CD4-positive, alpha-beta T cell treated with Interleukin-6 for 4 hours (primary cell): ENCODE measurements at places on chromosomes 5 and 9.
A peak's percentile ranks its signal among the peaks of the same experiment; 100 is the strongest.

- DNase-seq: no peak
Observed at GRCh38 chr9:26502311-26502710, 390.3 kb downstream of the CAAP1 start.

DNA sequence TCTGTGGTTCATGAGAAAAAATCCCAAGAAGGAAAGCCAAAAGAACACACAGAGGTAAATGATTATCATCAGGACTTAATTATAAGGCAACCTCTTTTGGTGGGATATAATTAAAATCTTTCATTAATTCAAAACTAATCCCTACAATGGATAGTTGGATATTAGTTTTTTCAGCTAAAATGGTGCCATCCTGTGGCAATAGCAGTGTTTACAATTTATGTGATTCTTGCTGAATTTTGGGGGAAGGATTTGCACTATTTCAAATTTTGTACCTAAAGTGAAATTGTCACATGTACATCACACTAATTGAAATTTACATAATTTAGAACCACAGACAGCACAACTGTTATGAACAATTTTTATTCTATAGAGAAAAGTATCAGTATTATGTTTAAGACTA lies 67.0 kb downstream of the CAST start:
- DNase-seq: no peak

DNA sequence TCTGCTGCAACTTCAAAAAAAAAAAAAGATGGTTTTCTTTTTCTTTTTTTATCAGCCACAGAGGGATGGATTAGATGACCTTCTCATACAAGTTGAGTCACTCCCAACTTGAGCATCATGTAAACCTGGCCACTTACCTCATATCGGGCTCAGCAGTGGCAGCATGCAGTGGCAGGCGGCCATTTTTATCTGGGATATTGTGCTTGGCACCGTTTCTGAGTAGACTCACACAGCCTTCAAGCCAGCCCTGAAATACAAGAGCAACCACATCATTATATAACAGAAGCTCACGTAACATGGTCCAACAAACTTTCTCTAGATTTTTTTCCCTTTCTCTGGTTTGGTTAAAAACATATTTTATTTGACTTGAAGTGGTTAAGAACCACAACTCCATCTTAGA lies 62.6 kb downstream of the ANKRD55 start:
- no peak for DNase-seq

GRCh38 chr9:83245979-83246659 lies 183.2 kb upstream of the RASEF start:
- DNase-seq: no peak

DNA sequence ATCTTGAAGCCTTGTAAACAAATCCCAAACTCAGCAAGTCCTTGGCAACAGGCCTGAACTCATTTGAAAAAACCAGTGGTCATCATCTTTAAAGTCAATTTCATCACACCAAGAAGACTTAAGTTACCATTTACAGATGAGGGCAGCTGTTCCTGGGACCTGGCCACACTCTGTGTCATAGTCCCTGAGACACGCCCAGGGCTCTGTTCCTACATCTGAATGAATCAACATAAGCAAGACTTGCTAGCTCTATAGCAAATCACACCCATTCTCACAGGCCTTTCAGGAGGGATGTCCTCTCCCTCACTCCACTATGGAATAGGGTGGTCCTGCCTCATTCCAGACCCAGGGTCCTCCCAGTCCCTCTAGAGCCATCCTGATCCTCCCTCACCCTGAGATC lies 142.8 kb downstream of the NSG2 start:
- no peak for DNase-seq

- no peak for DNase-seq
Observed at GRCh38 chr5:179869641-179870402, 11.2 kb upstream of the MRNIP start.

GRCh38 chr5:9474219-9475002 lies 71.5 kb downstream of the SEMA5A start:
- DNase-seq: no peak

DNA sequence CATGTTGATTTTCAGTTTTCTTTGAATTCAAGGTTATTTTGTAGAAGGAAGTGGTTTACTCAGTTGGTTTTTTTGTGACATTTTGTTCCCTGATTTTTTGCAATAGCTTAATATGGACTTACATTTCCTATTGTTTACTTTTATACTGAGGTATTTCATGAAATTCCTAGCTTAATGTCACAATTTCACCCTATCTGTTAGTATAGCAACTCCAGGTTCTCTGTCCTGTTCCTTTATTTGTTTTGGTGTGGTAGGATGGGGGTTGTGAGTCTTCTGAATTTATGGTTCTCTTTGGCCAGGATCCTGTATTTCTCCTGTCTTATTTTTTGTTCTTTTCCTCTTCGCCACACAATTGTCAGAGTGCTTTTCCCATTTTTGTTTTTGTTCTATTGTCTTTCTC lies 523.4 kb upstream of the ARRDC3 start:
- no peak for DNase-seq

DNA sequence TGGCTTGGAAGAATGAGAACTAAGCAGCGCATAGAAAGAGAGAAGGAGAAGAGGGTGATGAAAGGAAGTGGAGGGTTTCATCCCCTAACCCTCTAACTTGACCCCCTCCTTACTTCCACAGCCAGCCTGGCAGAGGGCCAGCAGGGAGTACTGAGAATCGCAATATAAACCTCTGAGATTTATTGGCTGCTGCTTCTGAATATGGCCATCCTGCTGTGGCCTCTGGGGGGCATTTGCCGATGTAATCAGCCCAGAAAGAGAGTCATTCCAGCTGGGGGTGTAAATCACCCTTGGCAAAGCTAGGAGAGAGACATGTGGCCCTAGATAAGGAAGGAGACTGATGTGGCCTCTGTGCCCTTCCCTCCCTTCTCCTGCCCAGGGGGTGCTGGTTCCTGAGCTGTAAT lies 960 bp upstream of the GFRA3 start:
- DNase-seq: no peak

DNA sequence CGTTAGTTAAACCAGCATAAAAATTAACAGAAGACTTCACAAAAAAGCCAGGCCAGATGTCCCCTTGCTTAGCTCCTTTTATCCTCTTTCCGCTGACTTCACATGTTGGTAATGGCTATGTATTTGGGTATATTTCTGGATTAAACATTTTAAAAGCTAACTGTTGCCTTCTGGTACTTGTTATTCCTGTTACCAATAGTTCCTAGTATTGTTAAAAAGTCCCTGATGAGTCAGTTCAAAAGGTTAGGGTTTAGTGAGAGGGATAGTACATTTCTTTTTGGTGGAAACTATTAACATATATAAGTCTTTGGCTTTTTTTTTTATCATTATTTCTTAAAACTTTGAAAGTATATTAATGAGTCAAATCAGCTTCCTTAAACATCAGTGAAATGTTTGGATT lies 103.2 kb upstream of the ELL2 start:
- no peak for DNase-seq

DNA sequence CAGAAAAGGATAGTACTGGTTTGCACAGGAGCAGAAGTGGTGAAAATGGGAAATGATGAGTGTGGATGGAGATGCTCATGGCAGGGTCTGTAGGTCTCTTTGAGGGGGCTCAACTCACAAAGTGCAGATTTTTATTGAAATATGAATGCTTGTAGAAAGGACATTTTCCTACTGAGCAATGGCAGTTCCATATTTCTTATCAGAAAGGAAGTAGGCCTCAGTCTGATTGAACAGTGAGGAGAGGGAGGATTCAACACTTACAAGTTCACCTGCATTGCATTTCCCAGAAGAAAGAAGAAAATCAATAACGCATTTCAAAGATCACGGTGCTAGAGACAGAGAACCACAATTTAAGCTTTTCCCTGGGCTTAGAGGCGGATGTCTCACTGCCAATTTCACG lies 49.2 kb downstream of the ANXA2R start:
- DNase-seq: no peak

GRCh38 chr5:171861381-171861780 lies 75.8 kb downstream of the SMIM23 start:
- no peak for DNase-seq

- DNase-seq: peak; percentile 71
Observed at GRCh38 chr5:69414885-69415583, at the start of gene MARVELD2. TSS of gene MARVELD2 (plus strand) at chr5:69415116. CDS start at chr5:69419386, 4,270 bp downstream.

DNA sequence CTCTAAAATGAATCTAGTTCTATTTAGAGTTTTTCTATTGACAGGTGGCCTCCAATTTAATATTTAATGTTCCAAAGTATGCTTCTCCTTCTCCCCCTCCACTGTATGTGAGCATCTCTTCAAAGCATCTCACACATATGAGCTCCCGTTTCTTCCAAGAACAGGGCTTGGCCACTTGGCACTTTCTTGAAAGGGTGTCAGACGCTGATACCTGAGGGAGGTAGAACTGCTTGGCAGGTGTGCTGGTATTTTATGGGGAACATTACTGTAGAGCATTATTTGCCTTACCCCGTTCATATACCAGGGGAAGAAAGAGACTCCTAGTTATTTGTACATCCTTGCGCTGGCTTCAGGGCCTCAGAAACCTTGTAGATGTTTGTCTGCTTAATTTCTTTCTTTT lies 1.9 kb downstream of the RCL1 start:
- no peak for DNase-seq

DNA sequence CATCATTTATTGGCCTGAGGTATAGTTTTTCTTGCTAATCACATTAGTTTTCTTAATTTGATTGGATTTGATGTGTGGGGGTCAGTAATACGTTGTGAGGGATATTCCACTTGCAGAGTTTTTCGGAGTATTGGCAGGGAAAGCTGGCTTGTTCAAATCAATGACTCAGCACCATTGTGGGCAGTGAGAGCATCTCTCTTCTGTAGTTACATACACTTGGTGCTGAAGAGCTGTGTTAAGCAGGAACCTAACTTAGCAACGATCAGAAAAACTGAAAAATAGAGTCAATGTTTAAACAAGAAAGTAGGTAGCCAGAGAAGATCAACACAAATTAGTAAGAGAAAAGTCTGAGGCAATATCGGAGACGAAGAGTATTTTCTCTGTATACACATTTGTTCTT lies 344.6 kb upstream of the EDIL3 start:
- DNase-seq: no peak

DNA sequence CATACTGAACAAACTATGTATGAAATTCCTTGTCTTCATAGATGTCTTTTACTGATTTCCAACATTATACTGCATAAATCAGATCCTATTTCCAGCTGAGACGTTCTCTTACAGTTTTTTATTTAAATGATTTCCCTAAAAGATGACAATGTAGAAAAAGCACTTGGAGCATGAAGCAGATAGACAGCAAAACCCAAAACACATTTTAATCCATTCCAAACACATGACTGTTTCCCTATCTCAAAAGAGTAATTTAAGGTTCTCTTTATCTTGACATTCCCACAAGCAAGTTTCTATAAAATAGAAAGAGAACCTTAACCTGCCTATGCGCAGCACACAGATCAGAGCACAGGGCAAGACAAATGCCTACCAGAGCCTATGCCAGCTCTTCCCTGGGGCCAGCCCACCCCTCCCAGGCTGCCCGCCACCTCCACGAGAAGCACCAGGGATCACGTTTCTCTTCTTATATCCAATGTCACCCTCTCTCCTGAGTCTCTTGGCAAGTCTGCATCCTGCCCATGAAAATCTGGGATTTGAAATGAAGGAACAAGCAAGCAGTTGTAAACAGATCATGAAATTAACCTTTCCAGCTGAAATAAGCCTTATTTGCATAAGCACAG lies 52.4 kb downstream of the RETREG1 start:
- no peak for DNase-seq

DNA sequence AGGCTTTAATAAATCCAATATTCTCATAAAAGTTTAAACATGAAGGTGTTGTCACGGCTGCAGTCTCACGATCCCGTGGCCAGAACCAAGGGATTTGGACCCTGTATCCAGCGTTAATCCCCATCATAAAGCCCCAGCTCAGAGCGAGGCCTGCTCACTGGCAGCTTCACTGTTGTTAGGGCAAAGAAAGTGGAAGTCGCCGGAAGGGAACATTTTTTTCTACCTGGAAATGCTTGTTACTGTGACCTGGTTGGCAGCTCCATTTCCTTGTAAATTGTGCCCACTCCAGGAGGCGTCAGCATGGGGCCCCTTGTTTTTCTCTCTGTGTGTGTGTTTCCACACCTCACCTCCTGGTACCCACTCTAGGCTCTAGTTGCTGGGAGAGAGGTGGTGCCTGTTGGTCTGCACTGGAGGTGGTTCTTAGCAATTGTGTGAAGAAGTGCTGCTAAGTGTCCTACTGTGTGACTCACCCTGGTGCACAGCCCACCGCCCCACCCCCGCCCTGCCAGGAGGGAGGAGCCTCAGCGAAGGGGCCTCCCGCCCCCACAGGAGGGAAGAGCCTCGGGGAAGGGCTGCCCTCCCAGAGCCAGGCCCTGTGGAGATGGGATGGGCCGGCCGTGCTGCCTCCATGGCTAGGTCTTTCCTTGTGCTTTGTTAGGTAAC lies 105.1 kb downstream of the EHMT1 start:
- DNase-seq: peak; percentile 45

GRCh38 chr5:127826011-127826410 lies 122.8 kb downstream of the CCDC192 start:
- no peak for DNase-seq

GRCh38 chr5:103354446-103354845 lies 95.9 kb downstream of the MACIR start:
- no peak for DNase-seq

GRCh38 chr5:128192368-128192767 lies 108.8 kb downstream of the SLC12A2 start:
- no peak for DNase-seq
